Stimulated activated CD8-positive, alpha-beta memory T cell treated with anti-CD3 and anti-CD28 coated beads, Interleukin-4, amount 100 ng/mL, for 1 hour (primary cell): ENCODE measurements at places on chromosomes 4 and X.

DNA sequence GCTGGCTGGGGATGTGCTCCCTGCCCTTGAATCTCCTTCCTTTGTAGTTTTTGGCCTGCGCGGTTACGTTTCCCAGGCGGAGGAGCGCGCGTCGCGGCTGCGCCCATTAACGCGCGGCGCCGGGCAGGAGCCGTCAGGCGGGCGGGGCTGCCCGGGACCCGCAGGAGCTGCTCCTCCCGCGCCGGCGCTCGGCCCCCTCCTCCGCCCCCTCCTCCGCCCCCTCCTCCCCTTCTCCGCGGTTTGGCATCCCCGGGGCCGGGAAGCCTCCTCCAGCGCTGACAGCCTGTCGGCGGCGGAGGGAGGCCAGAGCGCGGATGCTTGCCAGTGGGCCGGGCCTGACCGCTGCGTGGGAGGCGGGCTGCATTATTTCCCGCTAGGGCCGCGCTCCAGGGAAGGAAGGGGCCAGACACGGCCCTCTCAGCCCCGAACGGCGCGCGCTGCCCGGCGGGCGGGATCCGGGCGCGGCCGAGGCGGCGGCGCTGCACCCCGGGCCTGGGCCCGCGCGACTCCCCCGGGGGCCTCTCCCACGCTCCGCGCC is at the start of gene DCLK2:
Gene DCLK2 (plus strand): TSS at position 405 of the 538 bp plus-strand sequence. CDS start 583 bp downstream, outside the sequence.
- no peak for DNase-seq

GRCh38 chr4:113907559-113907958 is 71.9 kb downstream of the ARSJ start:
- no peak for DNase-seq

GRCh38 chr4:55410431-55410830 is 14.7 kb downstream of the TMEM165 start:
- no peak for DNase-seq

GRCh38 chrX:46325312-46325877 is 219.8 kb downstream of the ZNF674 start:
- DNase-seq = peak; percentile 7

GRCh38 chrX:84336646-84337045 is 148.6 kb upstream of the RPS6KA6 start:
- no peak for DNase-seq

GRCh38 chrX:39891781-39892180 is 206.0 kb downstream of the BCOR start:
- DNase-seq = no peak

DNA sequence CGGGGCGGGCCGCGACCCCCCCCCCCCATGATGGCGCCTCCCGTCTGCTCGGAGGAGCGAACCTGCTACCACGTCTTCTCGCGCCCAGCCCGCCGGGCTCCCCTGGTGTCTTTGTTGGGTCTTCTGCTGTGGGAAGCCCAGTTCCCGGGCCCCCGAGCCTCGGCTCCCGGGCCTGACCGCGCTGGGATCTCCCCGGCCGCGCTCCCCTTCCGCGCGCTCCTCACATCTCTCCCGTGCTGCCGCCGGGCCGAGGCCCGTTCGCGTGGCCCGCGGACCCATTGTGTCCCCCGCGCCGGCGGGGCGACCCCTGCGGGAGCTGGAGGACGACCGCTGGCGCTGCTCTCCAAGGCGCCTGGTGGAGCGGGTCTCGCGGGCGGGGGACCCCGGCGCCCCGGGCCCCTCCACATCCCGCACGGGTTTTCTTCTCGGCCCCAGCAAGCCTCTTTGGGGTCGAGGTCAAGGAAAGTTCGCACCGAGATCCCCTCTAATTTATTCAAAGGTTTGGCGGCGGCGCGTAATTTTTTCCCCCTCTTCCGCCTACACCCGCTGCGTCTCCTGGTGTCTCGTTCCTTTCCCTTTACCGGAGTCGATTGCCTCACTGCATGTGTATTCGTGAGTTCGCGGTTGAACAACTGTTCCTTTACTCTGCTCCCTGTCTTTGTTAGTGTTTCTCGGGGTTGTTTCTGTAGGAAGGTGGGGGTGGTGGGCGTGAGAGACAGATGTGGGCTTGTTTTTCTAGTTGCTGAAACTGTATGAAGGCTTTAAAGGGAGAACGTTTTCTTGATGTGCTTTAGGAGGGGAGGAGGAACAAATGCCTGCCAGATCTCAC is 770 bp downstream of the SMAD1 start:
- no peak for DNase-seq

- DNase-seq = no peak
These were observed 13.6 kb downstream of the PDCL2 start for GRCh38 chr4:55578341-55579010.

GRCh38 chr4:113636438-113636818 is 125.1 kb downstream of the CAMK2D start:
- DNase-seq = no peak

DNA sequence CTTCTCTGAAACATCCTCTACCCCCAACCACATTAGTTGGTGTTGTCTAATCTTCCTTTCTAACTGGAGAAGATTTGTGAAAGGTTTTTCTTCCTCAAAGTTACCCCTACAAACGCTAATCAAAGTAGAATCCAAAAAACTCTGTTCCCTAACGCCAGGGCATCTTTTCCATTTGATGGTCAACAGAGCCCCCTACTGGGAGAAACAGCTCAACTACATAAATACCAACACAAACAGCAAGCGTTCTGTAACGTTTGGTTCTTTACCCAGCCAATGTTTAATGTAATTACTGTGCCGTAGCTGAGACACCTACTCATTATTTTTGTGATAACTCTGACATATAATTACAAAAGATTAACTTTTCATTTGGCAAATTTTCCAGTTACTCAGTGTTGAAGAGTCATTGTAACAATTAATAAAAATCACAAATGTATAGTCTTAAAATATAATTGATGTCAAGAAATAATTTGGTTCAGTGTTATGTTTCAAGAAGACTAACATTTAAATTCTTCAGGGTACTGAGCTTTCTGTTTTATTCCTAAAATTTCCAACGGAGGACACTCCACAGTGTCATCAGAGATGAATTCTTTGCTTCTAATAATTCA is 94.9 kb upstream of the TBC1D9 start:
- DNase-seq = no peak

GRCh38 chr4:14379183-14379582 is 623.1 kb upstream of the CPEB2 start:
- DNase-seq = no peak

GRCh38 chrX:57070185-57070984 is 51.0 kb downstream of the SPIN2B start:
- DNase-seq = no peak

DNA sequence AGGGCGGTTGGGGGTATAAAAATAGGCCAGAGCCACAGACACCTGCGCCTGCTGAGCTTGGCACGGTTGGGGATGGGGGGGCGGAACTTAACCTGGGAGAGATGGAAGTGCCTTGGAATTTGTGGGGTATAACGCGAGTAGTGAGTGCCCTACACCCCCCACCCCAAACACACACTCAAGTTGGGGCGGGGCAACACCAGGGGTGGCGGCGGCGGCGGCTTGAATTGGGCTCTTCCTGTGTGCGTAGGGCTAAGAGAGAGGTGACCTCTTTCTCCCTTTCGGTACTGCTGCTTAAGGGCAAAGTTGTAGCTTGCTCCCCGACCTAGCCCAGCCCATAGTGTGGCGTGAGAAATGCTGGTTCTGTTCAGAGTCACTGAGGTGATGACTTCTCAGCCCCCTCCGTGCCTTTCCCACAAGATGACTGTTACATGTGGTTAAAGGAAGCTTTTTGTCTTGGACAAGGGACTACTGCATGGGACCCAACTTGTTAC is 839 bp downstream of the STK26 start:
- DNase-seq = peak; percentile 13

GRCh38 chr4:1065732-1066131 is 47.6 kb downstream of the RNF212 start:
- no peak for DNase-seq

GRCh38 chr4:10808591-10808990 is 124.0 kb upstream of the CLNK start:
- no peak for DNase-seq

GRCh38 chr4:14111730-14112181 is 484.2 kb upstream of the BOD1L1 start:
- no peak for DNase-seq

- no peak for DNase-seq
These were observed 24.0 kb downstream of the TECRL start for GRCh38 chr4:64385220-64385619.

GRCh38 chrX:153960786-153961185 is 10.8 kb downstream of the HCFC1 start:
- DNase-seq = no peak

GRCh38 chrX:134761788-134762187 is 103.5 kb upstream of the PLAC1 start:
- DNase-seq = no peak

GRCh38 chr4:186557486-186557885 is 2.1 kb upstream of the MTNR1A start:
- DNase-seq = no peak

GRCh38 chr4:81954271-81954670 is 419.5 kb downstream of the HNRNPD start:
- no peak for DNase-seq

DNA sequence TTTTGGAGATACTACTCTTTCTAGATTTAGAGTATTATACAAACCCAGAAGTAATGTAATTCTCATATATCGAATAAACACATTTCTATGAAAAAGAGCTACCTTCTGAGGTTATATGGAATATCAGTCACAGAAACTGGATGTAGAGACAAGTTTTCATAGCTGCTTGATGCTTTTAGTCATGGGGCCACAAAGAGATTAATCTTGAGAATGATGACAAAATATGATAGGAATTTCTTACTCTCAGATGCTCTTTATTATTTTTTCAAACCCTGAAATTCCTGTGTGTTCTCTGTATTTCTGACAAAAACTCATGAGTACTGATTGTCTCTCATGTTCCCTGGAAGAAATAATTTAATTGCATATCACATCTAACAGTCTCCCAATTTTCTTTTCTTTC is 662.5 kb downstream of the RAPGEF2 start:
- no peak for DNase-seq

DNA sequence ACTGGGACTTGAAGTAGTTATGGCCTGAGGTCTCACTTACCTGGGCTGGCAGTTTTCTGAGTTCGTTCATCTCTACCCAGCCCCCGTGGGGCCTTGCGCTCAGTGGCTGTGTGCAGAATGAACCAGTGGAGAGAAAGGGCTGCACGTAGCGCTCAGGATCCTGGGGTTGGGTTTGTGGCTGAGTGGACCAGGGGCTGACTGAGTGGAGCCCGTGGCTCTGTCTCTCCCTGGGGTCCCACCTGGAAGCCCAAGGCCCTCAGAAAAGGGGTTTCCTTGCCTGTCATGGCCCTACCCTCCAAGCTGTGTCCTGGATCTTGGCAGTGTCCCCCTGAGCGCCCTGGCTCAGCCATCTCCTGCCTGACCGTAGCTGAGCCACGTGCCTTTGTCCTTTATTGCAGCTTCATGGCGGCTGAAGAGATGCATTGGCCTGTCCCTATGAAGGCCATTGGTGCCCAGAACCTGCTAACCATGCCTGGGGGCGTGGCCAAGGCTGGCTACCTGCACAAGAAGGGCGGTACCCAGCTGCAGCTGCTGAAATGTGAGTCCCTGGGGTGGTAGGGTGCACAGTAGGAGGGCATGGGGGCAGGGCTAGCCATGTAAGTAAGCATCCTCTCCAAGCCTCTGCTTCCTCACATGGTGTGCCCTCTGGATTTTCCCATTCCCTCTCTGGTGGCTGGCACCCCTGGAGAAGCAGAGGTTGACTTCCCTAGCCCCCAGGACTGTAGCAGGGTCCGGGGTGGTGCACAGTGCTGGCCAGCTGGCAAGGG is 23.2 kb upstream of the ADD1 start:
- no peak for DNase-seq

DNA sequence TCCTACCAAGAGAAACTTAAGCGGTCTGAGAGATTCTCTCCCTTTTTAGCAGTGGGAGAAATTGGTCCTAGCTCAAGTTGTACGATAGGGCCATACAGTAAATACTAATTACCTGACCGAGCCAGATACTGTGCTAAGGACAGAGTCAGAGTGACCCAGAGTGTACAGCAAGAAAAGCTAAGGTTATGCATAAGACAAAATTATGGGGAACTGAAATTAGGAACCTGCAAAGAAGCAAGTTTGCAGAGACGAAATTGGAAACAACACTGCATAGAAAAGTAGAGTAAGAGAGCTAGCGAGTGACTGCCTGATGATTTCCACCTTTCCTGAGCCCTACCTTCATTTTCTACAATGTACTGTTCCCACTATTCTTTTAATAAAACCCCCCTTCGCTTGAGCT is 278.1 kb downstream of the NKX6-1 start:
- DNase-seq = no peak

- no peak for DNase-seq
These were observed 18.1 kb upstream of the EXOC1L start for GRCh38 chr4:55801498-55801897.
